ENCODE measurements at places on chromosomes 12 and 14.
A peak's percentile ranks its signal among the peaks of the same experiment; 100 is the strongest.

DNA sequence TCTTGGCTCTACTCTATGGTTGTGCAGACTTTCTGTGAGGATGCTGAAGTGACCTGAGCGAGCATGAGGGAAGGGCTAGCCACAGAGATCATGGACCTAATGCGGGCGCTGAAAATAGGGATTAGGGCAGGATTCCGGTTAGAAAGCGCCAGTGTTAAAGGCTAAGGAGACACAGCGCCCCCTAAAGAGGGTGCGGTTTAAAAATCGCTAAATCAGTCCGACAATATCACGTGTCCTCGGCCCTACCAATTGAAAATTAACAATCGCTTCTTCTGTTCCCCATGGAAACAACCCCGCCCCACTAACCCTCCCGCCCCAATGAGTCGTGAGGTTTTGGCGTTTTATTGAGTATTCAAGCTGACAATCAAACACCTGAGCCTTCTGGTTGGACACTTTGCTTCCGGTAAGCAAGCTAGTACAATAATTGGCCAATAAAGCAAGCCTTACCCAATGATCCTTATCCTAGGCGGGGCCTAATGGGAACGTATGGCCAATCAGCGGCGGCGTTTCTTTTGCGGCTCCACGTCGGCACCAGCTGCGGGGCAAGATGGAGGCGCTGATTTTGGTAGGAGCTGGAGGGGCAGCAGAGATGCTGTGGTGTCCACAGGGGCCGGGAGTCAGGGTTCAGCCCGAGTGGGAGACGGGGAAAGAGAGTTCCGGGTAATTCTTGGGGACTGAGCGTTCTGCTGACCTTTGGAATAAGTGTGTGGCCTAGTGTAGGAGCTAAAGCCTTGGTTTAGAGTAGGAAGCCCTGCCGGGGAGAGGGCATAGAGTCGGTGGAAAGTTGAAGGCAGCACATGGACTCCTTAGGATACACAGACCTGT lies at the start of gene COPZ1:
COPZ1 (plus strand) TSS at position 515 of the 825 bp plus-strand sequence; CDS start at position 548, 33 bp downstream.
- DNase-seq: peak; percentile 99

- no peak for DNase-seq
Measured at GRCh38 chr14:54652188-54652587, 85.3 kb downstream of the SAMD4A start.

GRCh38 chr14:59454139-59454538 lies 11.0 kb downstream of the GPR135 start:
- no peak for DNase-seq

- DNase-seq: no peak
Measured at GRCh38 chr12:44771485-44772021, 104.6 kb downstream of the NELL2 start.

- no peak for DNase-seq
Measured at GRCh38 chr12:117590999-117591398, 229.6 kb upstream of the NOS1 start.

All from NCI-H187 (cell line).